ENCODE measurements at places on chromosomes 1 and 21. TPM values are rescaled to one million over a fixed set of nuclear protein-coding genes. Genes with fewer than 3 reads are reported as not detected.

GRCh38 chr1:235326719-235327558 lies 1.0 kb downstream of the ARID4B start:
- H3K27me3 ChIP-seq = peaks cover 7% of the 10 kb centered on the region
- DNase-seq = peak; percentile 68
- peak overlapping the region; percentile 93 for H3K27ac ChIP-seq
- no peaks in the 10 kb centered on the region for H3K36me3 ChIP-seq
- peak overlapping the region; percentile 98 for H3K4me3 ChIP-seq
- peaks cover 25% of the 10 kb centered on the region for H3K4me1 ChIP-seq

GRCh38 chr1:33666616-33667015 lies 194.2 kb downstream of the ZSCAN20 start:
- H3K27me3 ChIP-seq = no peaks in the 10 kb centered on the region
- H3K27ac ChIP-seq = no peak overlapping the region
- peaks cover 4% of the 10 kb centered on the region for H3K36me3 ChIP-seq
- no peak for DNase-seq

DNA sequence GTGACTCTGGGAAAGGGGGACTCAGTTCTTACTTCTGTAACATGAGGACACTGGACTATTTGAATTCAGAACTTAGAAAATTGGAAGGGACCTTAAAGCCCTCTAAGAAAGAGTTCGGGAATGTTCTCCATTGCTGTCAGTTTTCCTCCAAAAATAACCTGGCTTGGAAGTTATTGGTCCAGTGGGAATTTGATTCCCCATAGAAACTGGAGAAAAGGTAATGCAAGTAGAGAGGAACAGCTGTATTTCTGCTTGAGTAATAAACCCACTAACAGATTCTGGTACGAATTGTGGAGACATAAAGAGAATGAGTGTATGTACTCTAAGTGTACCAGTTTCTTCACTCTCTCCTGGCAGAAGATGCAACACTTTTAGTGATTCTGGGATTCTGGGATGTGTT lies 1.8 kb downstream of the ZBED6 start:
- H3K27ac ChIP-seq = no peak overlapping the region
- H3K36me3 ChIP-seq = peaks cover 10% of the 10 kb centered on the region
- H3K4me1 ChIP-seq = peaks cover 11% of the 10 kb centered on the region

GRCh38 chr1:235864931-235865525 lies 1.7 kb downstream of the LYST start:
- H3K36me3 ChIP-seq = no peaks in the 10 kb centered on the region
- peak overlapping the region; percentile 92 for H3K4me3 ChIP-seq
- H3K27me3 ChIP-seq = peaks cover 4% of the 10 kb centered on the region
- H3K4me1 ChIP-seq = peaks cover 14% of the 10 kb centered on the region
- no peak for DNase-seq

DNA sequence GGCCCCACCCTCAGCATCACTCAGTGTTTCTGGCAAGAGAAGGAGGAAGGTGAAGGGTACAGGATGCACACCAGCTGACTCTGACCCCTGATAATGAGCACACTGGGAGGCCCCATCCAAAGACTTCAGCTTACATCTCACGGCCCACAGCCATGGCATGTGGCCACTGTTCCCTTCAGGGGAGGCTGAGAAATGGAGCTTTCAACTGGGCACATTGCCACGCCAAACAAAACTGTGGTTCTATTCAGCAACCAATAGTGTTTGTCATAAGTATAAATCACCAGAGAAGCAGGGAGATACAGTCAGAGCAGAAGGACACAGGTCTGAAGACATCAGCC lies 12.7 kb upstream of the TRAF3IP3 start:
- H3K4me1 ChIP-seq = peaks cover 17% of the 10 kb centered on the region
- H3K36me3 ChIP-seq = no peaks in the 10 kb centered on the region

DNA sequence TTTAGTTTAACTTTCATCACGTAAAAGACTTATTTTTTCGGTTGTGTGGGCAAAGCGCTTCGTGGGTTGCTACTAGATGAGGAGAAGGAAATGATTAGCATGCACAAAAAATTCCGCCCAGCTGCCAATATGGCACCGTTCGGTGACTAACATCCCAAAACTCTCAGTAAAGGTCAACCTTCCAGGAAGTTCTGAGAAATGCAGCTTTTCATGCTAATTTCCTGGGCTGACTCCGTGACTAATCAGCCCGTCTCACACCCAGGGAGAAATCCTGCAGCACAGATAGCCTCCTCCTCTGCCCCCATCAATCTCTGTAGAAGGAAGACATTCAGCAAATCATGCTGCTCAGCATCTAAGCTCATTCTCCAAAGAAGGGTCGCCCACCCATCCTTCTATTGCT lies 34.1 kb downstream of the TMCO4 start:
- no peaks in the 10 kb centered on the region for H3K36me3 ChIP-seq
- H3K27ac ChIP-seq = no peak overlapping the region
- no peak overlapping the region for H3K4me3 ChIP-seq
- DNase-seq = no peak
- peaks cover 12% of the 10 kb centered on the region for H3K27me3 ChIP-seq

DNA sequence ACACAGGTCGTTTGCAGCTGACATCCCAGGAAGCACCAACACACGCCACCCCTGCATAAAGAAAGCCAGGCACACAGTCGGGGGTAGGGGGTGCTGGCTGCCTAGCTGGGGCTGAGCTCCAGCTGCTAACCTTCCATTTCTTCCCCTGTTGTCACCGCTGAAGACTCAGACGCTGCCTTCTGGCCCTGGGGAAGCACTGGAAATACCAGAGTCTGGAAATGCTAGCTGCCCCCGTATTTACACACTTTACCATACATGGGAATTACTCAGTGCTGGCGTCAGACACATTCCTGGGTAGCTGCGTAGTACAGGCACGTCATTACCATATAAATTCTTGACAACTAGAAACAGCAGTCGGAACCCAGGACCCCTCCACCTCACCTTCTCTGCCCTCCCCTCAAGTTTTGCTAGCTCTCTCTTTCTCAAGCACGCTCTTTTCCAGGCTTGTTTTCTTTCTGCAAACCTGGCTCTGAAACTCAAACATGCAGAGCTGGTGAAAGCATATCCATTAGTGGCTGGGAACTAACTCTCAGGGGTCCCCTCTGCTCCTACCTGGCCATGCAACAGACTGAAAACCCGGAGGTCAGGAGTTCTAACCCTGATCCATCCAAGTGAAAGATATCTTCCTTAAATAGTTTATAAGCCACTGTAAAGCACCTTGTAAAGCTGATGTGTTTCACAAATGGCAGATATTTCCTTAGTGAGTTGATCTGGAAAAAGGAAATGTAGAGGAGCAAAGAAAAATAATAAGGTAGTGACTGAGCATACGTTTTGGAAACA lies 3.3 kb downstream of the CSRP1 start:
- no peaks in the 10 kb centered on the region for H3K36me3 ChIP-seq
- H3K4me3 ChIP-seq = no peak overlapping the region
- peaks cover 7% of the 10 kb centered on the region for H3K4me1 ChIP-seq
- DNase-seq = peak; percentile 43
- H3K27me3 ChIP-seq = peaks cover 11% of the 10 kb centered on the region
- H3K27ac ChIP-seq = no peak overlapping the region

- peaks cover 33% of the 10 kb centered on the region for H3K4me1 ChIP-seq
- H3K27ac ChIP-seq = no peak overlapping the region
- no peaks in the 10 kb centered on the region for H3K36me3 ChIP-seq
Observed at GRCh38 chr1:164641353-164641730, 82.4 kb downstream of the PBX1 start.

- H3K4me3 ChIP-seq = no peak overlapping the region
- peaks cover 1% of the 10 kb centered on the region for H3K27me3 ChIP-seq
- no peaks in the 10 kb centered on the region for H3K4me1 ChIP-seq
- DNase-seq = no peak
- no peaks in the 10 kb centered on the region for H3K36me3 ChIP-seq
Observed at GRCh38 chr1:88433556-88433955, 250.5 kb upstream of the PKN2 start.

GABPB2 gene
- 5.4 TPM for total RNA-seq
